Activated T-helper 9 cell treated with anti-CD3 and anti-CD28 coated beads, Interleukin-2, amount 50 U/mL, for 16 hours (primary cell): ENCODE measurements at places on chromosomes 11 and 22.

DNA sequence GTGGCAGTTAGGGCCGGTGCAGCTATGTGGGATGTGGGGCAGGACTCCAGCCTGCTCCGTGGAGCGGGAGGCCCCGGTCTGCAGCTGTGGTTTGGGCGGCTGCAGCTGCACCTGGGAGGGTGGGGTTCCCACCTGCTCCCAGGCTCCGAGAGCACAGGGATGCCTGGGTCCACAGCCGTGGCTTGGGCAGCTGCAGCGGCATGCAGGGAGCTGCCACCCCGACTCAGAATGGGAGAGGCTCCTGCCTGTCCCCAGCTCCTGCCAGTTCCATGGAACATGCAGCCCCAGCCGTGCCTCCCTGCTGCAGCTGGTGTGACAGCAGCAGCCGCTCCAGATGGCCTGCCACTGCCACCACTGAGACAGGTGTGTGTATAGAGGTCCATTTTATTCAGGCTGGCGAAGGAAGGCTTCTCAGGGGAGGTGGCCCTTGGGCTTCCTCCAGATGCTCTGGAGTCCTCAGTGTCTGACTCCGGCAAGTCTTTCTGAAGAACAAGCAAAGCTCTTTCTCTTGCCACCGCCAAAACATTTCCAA, 21.8 kb upstream of the UPK3A start:
- no peak for DNase-seq

- DNase-seq = no peak
Observed at GRCh38 chr11:121330614-121331435, 38.3 kb downstream of the SC5D start.

- peak; percentile 94 for DNase-seq
Observed at GRCh38 chr11:34105079-34105956, at the start of gene NAT10. NAT10 (plus strand) TSS chr11:34105629; CDS start chr11:34108226, 2,597 bp downstream.

- no peak for DNase-seq
Observed at GRCh38 chr11:125454047-125454446, 42.0 kb downstream of the FEZ1 start.

DNA sequence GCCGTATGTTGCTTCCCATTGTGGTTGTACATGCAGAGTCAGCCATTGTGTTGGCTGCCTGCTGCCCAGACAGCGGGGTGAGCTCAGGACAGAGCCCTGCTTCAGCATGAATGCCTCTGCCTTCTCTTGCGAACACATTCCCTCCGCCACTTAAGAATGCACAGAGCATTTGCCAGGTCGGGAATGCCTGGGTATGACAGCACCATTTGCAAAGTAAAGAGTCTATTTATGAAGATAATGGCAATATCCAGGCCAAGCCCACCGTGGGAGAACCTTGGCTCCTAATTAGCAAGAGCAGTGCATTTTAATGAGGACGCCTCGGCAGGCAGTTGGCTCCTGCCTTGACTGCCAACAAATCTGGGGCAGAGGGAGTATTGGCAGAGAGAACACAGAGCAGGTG, 62.5 kb upstream of the SORL1 start:
- DNase-seq = no peak

DNA sequence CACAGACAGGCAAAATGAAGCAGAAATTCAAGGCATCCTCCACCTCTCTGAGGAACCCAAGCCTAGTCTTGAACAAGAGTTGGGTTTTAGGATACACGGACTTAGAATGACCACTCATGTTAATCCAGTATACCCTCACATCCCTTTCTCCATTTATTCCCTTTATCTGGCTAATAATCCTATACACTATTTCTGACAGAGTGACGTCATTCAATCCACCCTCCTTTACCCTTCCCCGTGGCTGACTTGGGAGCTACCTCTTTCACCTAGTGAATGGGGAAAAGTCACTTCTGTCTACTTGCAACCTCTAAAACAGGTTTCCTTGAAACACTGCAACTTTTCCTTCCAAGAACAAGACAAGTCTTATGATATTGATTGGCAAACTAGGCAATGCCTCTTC, 52.8 kb upstream of the PARVA start:
- DNase-seq = no peak

DNA sequence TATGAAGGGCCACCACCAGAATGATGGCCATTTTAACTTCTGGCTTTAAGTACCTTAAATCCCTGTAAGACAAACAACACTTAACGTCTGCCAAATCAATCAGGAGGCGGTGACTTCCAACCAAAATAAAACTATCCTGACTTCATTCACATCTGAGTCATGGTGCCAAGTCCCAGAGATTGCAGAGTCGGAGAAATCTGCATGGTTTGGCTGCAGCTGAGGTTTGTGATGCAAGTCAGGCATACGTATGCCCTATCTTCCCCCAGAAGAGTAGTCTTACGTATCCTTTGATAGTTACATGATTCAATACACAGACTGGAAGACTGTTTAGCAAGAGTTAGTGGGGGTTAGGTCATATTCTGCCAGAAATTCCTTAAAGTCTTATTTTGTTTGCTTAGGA, 1.7 kb upstream of the GAB2 start:
- DNase-seq = no peak

- DNase-seq = no peak
Observed at GRCh38 chr22:37467391-37467955, 18.7 kb downstream of the MFNG start.

GRCh38 chr11:37456746-37457145, 858.7 kb upstream of the RAG2 start:
- DNase-seq = no peak

GRCh38 chr22:20926243-20926642, 9.0 kb downstream of the CRKL start:
- DNase-seq = no peak

DNA sequence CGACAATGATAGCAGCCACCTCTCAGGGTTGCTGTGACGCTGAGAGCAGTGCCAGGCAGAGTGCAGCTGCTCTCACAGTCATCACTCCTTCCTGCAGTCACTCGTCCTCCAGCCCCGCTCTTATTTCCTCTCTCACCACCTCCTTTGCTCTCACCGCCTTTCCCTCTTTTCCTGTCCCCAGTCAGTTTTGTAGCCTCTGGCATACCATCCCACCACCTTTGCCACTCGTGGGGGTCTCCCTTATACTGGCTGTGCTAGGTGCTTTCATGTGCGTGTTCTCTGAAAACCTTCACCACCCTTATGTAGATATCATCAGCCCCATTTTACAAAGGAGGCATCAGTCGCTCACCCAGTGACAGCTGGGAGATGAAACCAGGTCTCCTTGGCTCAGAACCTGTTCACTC, 19.3 kb upstream of the ST3GAL4 start:
- DNase-seq = no peak

DNA sequence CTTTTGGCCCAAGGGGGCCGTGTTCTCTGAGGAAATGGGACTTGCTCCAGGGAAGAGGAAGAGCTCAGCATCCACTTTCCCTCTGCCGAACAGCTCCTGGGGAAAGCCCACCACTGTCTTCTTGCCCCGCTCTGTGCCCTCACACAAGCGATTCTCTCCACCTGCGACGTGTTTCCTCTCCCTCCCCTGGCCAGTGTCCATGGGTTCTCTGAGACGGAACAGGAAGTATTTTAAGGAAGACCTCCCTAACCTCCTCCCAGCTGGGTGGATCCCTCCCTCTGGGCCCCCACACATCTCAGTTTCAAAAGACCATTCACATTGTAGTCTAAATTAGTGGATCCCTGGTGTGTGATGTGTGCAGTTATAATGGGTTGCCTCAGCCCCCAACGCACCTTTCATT, 1.6 kb downstream of the TP53AIP1 start:
- no peak for DNase-seq

DNA sequence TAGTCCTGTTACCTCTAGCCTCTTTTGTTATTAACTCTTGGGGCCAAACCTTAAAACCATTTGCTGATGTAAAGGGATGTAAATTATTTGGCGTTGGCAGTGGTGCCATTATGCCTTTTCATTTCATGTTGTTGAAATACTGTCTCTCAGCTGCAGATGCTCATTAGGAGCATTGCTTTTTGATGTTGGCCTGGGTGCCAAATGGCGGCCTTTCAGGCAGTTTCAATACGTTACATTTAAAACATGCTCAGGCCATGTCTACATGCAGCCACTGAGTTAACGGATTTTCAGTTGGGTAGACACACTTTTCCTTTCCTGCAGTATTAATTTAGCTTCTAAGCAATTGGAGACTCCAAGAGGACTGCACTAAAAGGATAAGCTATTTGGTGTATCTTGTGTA, 5.3 kb downstream of the NCAM1 start:
- DNase-seq = no peak

DNA sequence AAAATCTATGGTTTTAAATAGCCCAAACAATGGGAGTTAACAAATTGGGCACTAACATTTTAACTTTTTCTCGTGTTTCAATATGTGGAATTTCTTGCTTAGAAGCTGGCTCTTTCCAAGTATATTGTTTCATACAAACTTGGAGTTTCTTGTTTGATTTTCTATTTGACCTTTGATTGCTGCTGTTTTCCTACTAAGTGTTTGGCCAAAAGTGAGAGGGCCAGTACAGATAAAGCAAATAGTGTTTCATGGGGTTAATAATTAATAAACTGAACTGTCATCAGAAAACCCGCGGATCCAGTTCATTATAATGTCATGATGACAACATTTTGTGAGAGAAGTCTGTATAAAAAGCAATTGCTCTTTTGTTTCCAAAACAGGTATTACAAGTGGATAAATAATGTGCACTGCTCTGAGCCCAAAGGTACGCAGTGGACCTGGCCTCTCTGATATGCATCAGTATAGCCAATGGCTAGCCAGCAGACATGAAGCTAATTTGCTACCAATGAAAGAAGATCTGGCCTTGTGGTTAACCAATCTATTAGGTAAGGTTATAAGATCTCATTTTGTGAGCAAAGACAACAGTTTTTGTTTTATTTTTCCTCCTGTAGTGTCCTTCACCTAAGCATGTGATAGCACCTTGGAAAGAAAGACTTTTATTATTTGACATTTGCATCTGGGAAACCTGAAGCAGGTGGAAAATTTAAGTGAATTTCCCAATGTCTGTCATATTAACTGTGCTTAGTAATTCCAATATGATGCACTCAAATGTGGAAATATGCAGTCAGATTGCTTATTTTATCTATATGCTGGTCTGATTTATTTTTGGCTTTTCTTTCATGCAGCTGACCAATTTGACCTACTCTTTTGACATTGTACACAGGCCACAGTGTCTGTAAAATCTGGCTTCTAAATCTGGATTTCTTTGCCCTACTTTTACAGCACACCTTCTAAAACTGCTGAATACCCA, 8.3 kb downstream of the GAS2 start:
- no peak for DNase-seq

GRCh38 chr11:18650859-18651557, 16.9 kb upstream of the SPTY2D1 start:
- DNase-seq = no peak

- DNase-seq = no peak
Observed at GRCh38 chr11:64655941-64656601, 65.1 kb downstream of the SLC22A12 start.

- no peak for DNase-seq
Observed at GRCh38 chr11:95704865-95705264, 84.7 kb downstream of the FAM76B start.

DNA sequence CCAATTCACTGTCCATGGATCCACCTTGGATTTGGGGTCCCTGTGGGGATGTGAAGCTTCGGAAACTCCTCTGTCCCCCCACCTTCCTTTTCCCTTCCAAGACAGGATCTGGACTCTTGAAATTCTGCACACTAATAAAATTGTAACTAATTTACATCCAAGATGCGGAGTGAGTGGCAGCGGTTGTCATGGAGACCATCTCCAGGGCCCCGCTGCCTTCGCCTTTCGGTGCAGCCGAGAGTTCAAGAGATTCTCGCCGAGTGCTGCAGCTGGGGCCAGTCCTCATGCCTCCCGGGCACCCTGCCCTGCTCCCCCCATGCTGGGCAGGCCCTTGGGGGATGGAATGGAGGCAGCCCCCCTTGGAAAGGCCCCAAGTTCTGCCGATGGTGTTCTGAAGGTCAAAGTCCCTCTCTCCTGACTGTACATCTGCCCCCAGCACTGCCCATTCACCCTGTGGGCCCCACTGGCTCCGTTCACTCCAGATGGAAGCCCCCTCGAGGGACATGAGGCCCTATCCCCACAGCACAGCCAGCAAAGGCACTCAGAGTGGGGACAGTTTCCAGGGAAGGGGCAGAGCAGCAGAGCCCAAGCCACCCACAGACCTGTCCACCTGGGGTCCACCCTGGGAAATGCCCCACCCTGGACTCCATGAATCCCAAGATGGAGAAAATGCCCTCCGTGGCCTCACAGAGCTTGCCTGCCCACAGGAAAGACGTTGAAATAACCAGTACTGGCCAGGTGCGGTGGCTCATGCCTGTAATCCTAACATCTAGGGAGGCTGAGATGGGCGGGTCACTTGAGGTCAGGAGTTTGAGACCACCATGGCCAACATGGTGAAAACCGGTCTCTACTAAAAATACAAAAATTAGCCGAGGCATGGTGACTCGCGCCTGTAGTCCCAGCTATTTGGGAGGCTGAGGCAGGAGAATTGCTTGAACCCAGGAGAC, 25.9 kb downstream of the IGLL1 start:
- DNase-seq = no peak

DNA sequence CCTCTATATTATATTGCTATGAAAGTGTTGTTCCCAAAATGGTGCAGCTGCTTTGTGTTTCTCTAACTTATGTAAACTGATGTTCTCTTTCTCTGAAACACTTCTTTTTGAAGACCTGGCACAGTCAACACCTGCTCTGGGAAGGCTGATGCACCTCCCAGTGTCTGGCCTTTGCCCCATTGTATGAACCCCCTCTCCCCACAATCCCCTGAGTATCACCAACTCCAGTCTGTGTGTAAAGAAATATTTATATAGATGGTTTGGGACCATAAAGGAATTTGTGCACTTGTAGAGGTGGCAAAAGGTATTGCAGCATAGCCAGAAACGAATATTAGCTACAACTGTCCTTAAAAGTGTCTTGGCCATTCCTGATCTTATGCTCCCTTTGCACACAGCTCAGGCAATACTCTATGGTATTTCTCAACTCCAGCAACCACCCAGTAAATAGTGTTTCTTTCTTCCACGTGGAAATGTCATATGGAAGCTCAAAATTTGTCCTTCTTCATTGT, 365.2 kb upstream of the DDI1 start:
- no peak for DNase-seq

- DNase-seq = no peak
Observed at GRCh38 chr11:11016068-11016467, 158.2 kb upstream of the ZBED5 start.

DNA sequence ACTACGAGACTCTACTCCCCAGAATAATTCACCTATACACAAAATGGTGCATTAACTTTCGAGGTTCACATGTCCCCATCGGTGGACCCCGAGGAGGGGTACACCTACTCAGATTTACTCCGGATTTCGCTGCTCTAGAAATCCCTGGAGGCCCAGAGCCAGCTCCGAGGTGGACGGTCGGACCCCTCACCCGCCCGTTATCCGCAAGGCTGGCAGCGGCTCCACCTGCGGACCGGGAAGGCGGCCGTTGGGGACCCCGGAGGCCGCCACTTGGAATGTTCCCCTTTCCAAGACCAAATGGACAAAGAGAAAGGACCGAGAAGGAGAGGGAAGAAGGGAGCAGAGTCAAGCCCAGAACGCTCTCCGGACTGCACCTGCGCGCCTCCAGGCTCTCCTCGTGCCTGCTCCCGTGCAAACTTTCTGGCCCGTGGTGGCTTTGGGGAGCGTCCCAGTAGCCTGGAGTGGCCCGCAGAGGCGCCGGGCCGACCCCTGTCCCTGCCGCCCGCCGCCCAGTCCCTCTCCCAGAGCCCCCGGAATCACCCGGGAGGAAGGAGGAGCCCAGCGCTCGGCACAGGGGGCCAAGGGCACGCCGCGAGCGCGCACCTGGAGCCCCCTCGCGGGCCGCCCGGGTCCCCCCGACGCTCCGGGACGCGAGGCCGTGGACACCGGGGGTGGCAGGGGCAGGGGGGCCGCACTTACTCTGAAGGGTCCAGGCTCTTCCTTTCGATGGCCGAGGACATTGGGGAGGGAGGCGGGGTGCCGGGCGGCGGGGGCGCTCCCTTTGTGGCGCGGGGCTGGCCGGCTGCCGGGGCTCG, 23.0 kb downstream of the LMO2 start:
- DNase-seq = no peak

- DNase-seq = no peak
Observed at GRCh38 chr22:42686756-42687491, 33.7 kb downstream of the A4GALT start.
